Psoas muscle (tissue), 8 donors: ENCODE measurements at places on chromosomes 3 and 15.

GRCh38 chr15:29571792-29572431 lies 250.4 kb downstream of the TJP1 start:
- no peak for DNase-seq

- DNase-seq = no peak
These were observed 14.6 kb upstream of the BLOC1S6 start for GRCh38 chr15:45572617-45573016.

DNA sequence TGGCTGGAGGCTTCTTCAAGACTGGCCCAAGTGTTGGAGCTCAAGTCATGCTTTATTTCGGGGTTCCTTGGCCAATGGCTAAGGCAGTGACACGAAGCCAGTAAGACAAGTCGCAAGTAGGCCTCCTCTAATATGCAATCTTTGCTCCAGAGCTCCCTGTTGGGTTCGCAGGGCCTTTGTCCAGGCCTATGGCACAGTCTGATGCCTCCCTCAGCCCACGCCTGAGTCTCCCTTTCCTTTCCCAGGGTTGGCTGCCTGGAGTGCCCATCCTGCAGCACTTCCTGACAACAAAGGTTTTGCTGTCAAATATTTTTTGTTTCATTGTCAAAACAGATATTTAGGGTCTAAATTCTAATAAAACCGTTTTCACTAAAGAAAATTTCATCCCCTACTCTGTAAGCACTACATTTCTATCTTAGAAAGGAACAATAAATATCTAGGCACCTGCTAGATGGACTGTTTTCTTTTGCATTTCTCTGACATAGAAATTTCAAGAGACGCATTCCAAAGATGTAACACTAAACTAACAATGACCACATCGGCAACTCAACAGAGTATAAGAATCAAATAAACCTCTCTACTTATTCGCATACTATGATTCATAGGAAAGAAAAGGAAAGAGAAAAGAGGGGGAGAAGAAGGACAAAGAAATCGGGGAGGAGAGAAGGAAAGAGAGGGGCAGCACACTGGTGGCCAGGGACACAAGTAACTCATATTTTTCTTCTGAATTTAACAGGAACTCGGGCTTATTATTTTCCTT lies 393.1 kb upstream of the ATP11B start:
- DNase-seq = no peak

DNA sequence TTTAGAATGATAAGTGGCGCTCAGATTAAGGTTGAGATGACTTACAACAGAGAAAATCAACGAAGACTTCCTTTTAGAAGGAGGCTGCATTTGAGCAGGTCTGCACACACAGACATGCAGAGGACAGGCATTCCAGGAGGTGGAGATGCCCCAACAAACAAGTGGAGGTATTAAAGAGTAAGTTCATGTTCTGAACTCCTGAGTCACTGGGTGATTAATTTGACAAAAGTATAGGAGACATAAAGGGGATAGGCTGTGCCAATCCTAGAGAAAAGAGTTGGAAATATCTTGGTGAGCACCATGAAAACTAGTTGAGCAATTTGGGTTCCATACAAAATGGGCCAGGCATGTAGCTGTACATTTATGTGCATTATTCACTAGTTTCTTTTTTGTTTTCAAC lies 33.5 kb upstream of the BCL6 start:
- no peak for DNase-seq

DNA sequence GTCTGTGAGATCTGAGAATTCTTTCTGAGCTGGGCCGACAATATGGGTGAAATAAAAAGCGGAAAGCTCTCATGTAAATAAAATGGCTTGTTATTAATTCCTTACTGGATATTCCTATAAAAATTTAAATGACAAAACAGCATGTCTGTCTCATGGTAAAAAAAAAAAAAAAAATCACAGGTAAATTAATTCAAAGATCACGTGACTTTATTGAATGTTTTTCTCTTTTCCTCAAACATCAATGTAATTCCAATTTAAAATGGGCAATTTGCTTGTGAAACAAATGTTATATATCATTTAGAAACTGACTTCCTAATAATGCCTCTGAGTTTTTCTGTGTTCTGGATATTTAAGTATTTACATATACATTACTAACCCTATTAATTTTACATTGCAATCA lies 280.3 kb downstream of the NR2F2 start:
- DNase-seq = no peak

DNA sequence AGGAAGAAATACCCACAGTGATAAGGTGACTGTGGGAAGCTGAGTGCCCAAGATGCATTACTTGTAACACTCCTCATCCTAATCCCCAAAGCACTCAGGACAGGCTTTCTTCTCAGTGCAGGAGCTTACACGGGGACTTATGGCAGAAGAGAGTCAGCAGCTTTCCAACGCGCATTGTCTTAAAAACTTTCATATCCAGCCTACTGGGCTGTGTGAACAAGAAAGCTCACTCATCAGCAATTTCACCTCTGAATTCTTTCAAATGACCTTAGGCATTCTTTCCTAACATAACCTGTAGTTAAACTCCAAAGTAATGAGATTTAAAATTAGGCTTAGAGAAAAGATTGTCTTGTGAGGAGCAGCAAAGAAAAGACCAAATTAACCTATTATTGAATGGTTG lies 132.3 kb downstream of the KCNAB1 start:
- DNase-seq = no peak

GRCh38 chr3:42369832-42370231 lies 40.6 kb downstream of the LYZL4 start:
- DNase-seq = no peak

DNA sequence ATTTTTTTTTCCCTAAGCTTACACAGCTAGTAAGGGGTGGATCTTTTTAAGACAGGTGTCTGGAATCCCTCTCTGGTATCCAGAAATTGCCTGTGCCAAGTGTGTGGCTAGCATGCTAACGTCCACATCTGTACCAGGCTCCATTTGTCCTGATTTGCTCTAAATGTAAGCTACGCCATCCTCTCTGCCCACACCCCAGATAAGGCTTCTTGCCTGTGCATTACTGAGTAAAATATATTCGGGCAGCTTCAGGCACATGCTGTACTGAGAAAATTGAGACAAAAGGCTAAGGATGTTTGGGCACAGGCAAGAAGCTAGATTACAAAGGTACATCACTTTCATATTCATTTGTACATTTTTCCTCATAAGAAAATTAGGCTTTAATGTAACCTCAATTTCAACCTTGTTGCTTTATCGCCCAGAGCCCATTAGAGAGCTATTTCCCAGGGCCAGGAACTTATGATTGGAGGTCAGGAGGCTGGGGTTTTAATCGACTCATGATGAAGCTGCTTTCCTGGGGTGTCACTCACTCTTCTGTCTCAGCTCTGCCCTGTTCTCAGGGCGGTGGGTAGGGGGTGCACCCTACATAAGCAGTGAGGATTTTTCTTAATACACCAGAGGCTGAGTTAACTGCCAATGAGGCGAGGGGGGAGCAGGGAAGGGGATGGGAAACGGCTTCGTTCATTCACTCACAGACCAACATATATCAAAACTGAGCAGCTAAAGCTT lies 106.3 kb downstream of the RORA start:
- no peak for DNase-seq

GRCh38 chr3:158659454-158660237 lies 12.8 kb downstream of the LXN start:
- DNase-seq = no peak

DNA sequence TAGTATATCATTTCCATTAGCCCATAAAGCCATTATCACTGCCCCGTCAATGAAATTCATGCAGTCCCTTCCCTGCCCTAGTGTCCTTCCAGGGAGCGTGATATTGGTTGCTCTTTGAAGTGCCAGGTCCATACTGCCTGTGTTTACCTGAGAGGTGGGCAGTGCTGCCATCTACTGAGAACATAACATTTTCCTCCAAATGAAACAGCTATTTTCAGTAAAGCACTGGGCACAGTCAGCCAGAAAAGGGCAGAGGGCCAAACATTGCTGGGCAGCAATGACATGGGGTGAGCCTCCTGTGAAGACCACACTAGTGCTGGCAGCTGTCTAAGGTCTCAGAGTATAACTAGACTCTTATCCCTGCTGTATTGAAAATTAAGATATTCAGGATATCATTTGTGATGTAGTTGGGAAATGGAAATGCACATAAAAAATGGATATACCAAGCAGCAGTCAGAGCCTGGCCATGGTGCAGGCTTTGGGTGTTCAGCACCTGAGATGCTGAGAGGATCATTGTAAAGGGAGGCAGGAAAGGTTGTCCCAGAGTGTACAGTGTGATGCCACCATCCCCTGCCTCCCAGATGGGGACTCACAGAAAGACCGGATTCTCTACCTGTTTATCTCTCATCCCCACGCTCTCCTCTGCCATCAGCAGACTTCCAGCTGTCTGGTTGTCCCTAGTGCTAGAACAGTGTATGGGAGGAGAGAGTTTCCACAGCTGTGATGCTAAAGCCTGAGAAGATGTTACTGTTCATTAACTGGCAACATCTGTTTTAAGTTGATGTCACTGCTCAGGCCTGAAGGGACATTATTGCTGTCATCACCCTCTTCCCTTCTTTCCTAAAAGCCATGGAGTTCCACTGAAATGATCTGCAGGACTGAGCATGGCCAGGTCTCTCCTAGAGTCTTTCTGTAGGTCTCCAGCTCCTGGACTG lies 108.8 kb downstream of the ARNT2 start:
- no peak for DNase-seq

- DNase-seq = no peak
These were observed 100.3 kb downstream of the ADCY5 start for GRCh38 chr3:123348471-123349200.

- DNase-seq = no peak
These were observed 142.5 kb downstream of the FILIP1L start for GRCh38 chr3:99971761-99972160.

GRCh38 chr3:122409446-122409845 lies 6.4 kb downstream of the WDR5B start:
- DNase-seq = no peak

DNA sequence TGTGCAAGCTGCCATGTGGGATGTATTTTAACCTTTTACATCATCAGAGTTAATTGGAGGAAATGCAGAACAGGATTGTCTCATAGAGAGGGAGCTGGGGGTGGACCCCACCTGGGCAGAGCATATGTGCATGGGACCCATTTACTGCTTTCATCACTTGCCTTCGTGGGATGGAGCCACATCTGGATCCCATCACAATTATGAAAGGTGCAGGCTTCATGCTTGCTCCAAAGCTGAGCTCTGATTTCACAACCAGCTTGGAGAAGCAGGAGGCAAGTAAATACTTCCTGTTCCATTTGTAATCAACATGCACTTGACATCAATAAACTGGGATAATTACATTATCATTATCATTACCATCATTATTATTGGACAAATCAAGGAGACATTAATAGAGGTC lies 161.9 kb downstream of the ALDH1A2 start:
- no peak for DNase-seq

GRCh38 chr3:184261854-184262763 lies 756 bp upstream of the CAMK2N2 start:
- peak; percentile 50 for DNase-seq

GRCh38 chr15:70522323-70522966 lies 240.9 kb downstream of the UACA start:
- DNase-seq = no peak

DNA sequence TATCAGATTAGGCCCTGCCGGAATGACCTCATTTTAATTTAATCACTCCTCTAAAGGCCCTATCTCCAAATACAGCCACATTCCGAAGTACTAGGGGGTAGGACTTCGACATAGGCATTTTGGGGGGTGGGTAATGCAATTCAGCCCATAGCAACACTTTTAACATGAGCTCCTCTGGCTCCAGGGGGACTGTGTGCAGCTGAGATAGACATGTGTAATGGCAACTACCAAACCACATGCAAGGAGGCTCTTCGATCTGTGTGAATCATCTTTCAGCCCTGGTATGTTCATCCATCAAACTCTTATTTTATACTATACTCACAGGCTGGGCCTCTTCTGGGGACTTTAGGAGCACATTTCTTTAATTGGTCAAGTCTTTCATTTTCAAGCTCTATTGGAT lies 57.4 kb upstream of the PPARG start:
- DNase-seq = no peak

GRCh38 chr3:146709969-146710368 lies 104.8 kb upstream of the PLSCR5 start:
- no peak for DNase-seq

GRCh38 chr3:47634996-47635395 lies 56.3 kb upstream of the CSPG5 start:
- DNase-seq = no peak

DNA sequence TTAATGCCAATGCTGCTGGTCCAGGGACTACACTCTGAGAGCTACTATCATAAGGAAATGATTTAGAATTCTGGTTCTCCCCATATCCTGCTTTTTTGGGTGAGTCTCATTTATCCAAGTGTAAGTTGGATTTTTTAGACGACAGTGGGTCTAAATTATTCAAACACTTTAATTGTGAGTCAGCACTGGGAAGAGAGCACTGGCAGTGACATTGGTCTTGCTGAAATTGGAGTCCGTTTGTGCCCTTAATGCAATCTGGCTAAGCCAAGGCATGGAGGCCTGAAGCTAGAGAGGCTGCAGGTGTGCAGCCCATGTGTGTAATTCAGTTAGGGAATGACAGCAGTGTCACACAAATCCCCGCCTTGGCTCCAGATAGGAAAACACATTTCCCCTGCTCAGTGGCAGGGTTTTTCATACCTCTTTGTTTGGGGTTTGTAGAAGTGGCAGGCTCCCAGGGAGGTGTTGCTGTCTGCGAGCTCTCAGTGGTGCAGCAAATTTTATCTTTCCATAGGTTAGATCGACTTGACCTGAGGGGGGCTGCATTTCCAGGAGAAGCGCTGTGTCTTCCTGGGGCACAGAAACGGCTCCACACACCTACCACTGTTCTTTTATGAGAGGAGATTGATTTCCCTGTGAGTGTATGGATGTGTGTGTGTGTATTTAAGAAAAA lies 197.7 kb downstream of the CD47 start:
- DNase-seq = no peak

- DNase-seq = no peak
These were observed 84.4 kb upstream of the RGMA start for GRCh38 chr15:93173369-93173768.

DNA sequence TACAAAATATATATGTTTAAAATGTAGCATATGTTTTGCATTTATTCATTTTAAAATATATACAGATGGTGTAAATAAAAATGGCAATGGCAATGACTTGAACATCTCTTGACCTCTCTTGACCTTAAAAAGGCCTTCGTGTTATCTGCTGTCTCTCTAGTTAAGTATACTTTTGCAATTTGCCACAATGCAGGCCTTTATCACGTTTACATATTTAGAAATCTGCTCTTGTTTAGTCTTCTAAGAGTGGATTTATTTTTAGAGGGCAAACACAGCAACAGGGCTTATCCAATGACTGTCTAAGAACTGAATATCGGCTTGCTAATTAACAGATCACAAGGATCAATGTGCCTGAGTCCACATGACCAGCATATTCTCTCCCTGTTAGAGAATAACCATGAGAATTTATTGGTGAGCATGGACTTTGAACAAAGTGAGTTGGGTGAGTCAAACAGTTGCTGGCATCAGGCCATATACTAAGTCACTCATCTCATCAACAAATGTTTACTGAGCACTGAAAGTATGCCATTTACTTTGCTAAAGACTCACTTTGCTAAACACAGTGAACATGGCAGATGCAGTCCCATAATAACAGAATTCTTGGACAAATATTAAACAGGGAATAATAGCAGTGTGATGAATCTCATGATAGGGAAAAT lies 48.2 kb downstream of the MDFIC2 start:
- DNase-seq = no peak

GRCh38 chr15:25250906-25251622 lies 187.8 kb downstream of the UBE3A start:
- DNase-seq = peak; percentile 34
